Aortic smooth muscle cell (primary cell): ENCODE measurements at places on chromosomes 6 and 20. TPM values are rescaled to one million over a fixed set of nuclear protein-coding genes. Genes with fewer than 3 reads are reported as not detected.

ARMH2 gene
- not detected in 2 replicates for total RNA-seq

ZBTB12 gene
- total RNA-seq: 3.3 and 3.7 TPM in 2 replicates

KIAA1755 gene
- 5.8 and 10.0 TPM in 2 replicates for total RNA-seq

TBXT gene
- total RNA-seq: not detected in 2 replicates

SLC35D3 gene
- total RNA-seq: not detected in 2 replicates

SMLR1 gene
- not detected in 2 replicates for total RNA-seq

MYB gene
- total RNA-seq: 0.06 and 0.53 TPM in 2 replicates

HMGN3 gene
- total RNA-seq: 124 and 137 TPM in 2 replicates

BMP6 gene
- 5.4 and 7.9 TPM in 2 replicates for total RNA-seq

TRIM15 gene
- total RNA-seq: not detected in 2 replicates

LRRC73 gene
- total RNA-seq: 0.79 and 0.81 TPM in 2 replicates

EEF1A2 gene
- total RNA-seq: 0.06 and 0.13 TPM in 2 replicates

SNX14 gene
- total RNA-seq: 140 and 155 TPM in 2 replicates

OR2B6 gene
- not detected in 2 replicates for total RNA-seq

SLC18B1 gene
- 10.4 and 15.4 TPM in 2 replicates for total RNA-seq

BEND6 gene
- 11.8 and 14.5 TPM in 2 replicates for total RNA-seq

ELOVL2 gene
- total RNA-seq: not detected in 2 replicates

GJA1 gene
- total RNA-seq: 642 and 728 TPM in 2 replicates

TMEM74B gene
- total RNA-seq: not detected in 2 replicates

OXT gene
- not detected in 2 replicates for total RNA-seq

ZNF343 gene
- 9.5 and 11.9 TPM in 2 replicates for total RNA-seq

ADGRF5 gene
- total RNA-seq: 1.1 and 1.3 TPM in 2 replicates

MYMX gene
- not detected in 2 replicates for total RNA-seq

CLDN20 gene
- total RNA-seq: not detected in 2 replicates

ADGRB3 gene
- 1.4 and 2.9 TPM in 2 replicates for total RNA-seq

STMND1 gene
- total RNA-seq: not detected in 2 replicates
